Stimulated activated CD4-positive, alpha-beta T cell treated with anti-CD3 and anti-CD28 coated beads, TNF-alpha, amount 100 ng/mL, for 24 hours (primary cell): ENCODE measurements at places on chromosomes 7 and 10.

DNA sequence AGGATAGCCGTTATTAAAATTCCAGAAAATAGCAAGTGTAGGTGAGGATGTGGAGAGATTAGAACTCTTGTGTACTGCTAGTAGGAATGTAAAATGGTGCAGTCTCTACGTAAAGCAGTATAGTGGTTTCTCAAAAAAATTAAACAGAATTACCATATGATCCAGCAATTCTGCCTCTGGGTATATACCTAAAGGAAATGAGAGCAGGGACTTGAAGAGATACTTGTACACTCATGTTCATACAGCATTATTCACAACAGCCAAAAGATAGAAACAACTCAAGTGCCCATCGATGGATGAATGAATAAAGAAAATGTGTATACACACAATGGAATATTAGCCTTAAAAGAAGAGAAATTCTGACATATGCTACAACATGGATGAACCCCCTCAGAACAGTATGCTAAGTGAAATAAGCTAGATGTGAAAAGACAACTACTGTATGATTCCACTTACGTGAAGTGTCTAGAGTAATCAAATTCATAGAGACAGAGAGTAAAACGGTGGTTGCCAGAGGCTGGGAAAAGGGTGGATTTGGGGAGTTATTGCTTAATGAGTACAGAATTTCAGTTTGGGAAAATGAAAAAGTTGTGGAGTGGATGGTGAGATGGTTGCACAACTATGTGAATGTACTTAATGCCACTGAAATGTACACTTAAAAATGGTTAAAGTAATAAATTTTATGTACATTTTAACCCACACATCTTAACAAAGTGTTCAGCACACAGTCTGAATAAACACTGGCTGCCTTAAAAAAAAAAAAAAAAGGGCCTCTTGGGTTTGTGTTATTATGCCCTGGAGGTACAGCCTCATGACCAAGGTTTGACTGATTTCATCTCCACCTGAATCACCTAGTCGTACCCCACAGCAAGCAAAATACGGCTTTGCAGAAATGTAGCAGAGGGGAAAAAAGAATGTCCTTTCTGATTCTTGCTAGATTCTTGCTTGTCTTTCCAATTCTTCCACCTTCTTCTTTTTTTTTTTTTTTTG is 26.2 kb downstream of the BUB3 start:
- DNase-seq: no peak

GRCh38 chr10:36181426-36182178 is 539.5 kb upstream of the FZD8 start:
- DNase-seq: no peak

DNA sequence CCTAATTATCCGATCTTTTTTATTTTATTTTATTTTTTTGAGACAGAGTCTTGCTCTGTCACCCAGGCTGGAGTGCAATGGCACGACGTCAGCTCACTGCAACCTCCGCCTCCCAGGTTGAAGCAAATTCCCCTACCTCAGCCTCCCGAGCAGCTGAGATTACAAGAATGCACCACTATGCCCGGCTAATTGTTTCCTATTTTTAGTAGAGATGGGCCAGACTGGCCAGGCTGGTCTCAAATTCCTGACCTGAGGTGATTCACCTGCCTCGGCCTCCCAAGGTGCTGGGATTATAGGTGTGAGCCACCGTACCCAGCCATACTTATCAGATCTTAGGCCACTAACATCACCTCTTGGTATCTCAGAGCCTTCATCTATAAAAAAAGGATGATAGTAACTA is 4.9 kb downstream of the SLC25A13 start:
- DNase-seq: no peak

- no peak for DNase-seq
Observed at GRCh38 chr10:35910234-35910633, 268.1 kb upstream of the FZD8 start.

DNA sequence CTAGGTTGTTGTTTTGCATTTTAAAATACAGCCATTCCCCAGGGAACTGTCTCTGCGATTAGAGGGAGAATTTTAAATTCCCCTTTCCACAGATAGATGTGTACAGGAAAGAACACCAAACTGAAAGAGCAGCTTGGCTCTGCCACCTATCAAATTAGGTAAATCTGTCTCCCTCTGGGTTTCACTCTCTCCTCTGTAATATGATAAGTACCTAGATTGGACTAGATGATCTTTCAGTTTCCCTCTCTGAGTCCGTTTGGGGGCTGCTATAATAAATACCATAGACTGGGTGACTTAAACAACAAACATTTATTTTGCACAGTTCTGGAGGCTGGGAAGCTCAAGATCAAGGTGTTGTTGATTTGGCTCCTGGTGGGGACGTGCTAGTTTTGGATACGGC is 186.0 kb downstream of the KIF20B start:
- no peak for DNase-seq

GRCh38 chr10:42242135-42242805 is 396.1 kb downstream of the ZNF33B start:
- no peak for DNase-seq

DNA sequence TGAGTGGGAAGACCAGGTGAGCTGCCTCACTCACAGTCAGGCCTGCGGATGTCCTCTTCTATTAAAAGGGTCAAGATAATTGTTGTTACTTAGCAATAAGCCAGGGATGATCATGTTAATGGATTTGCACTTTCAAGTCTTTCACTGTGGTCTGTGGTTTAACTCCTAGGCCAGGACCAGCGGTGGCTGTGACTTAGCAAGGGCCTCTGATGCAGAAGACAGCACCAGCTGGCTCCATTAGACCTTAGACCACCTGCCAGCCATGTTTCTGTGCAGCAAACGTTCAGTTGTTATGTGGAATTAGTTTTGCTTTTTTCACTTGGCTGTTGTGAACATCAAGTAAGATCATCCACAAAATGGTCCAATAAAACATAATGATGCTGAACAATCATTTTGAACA is 537.3 kb downstream of the TNS3 start:
- DNase-seq: no peak

DNA sequence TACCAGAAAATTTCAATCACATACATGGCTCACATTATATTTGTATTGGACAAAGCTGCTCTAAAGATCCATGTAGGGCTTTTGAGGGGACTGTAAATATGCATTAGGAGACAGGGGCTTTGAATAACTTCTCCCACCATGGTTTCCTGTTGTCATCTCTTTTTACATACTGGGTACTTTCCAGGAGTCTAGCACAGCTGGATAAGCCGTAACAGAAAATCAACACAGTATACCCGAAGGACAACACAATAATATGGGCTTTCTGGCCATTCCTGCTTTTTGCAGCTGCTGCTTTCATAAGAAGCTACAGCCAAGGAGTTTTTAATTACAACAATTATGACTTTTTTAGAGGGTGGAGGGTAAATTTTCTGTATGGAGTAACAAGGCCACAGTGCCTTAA is 63.4 kb upstream of the SRPK2 start:
- no peak for DNase-seq

DNA sequence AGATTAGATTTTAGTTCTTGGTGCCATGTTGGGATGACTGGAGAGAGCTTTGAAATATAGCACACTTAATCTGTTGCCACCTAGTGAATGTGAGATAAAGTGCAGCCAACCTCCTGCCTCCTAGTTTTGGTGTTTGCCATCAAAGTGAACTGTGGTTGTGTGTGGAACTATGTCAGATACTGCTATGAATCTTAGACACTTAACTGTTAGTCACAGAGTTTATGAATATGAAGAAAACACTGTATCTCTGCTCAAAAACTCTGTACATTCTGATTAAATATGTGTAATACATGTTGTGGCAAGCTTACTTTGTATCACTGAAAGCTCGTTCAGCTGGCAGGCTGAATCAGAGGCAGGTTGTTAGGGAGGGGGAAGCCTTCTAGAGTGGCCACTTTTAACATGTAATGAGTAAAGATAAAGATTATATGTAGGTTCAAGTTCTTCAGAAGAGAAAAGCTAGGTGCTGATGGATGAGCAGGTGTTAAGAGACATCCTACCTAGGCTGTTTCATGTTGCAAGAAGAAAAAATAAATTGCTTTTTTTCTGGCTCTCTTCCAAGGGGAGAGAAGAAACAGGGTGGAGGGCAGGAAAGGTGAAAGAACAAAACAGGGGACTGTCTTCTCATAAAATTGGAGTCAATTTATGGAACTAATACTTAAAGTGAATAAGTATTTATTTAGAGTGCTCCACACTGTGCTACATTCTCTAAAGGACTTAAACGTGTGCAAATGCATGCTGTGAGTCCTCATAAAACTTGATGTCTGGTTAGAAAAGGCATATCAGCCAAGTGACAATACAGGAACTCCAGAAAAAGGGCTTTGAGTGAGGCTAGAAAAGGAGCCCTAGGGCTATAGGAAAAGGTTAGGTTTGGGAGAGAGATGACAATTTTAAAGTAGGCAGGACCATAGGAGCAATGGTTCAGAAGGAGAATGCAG is 14.1 kb upstream of the LAMB1 start:
- no peak for DNase-seq

DNA sequence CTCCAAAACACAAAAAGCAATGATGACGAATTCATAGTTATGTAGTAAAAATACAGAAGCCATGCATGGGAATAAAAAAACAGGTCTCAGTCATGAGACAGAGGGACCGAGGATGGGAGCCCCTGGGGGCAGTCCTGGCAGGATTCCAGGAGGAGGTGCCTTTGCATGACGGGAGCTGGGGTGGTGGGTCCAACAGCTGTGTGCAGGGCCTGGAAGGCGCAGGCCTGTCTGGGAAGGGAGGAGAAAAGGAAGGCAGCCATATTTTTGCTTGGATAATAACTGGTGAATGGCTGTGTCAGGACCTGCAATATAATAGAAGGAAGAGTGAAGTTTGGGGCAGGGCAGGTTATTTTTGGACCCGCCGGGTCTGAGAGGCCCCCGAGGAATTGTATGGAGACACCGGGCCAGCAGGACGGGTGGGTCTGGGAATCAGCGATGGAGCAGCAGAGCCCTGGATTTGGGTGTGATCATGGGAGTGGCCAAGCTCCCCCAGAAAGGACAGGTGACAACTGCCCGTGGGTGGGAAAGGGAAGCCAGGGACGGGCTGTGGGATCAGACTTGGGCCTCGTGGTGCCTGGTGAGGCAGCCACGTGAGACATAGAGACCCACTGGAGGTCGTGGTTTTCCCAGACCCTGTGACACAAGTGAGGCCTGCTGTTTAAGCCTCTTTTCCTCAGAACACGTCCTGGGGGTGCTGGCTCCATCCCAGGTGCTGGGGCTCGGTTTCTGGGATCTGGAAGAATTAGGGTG is 2.9 kb upstream of the JAKMIP3 start:
- no peak for DNase-seq

DNA sequence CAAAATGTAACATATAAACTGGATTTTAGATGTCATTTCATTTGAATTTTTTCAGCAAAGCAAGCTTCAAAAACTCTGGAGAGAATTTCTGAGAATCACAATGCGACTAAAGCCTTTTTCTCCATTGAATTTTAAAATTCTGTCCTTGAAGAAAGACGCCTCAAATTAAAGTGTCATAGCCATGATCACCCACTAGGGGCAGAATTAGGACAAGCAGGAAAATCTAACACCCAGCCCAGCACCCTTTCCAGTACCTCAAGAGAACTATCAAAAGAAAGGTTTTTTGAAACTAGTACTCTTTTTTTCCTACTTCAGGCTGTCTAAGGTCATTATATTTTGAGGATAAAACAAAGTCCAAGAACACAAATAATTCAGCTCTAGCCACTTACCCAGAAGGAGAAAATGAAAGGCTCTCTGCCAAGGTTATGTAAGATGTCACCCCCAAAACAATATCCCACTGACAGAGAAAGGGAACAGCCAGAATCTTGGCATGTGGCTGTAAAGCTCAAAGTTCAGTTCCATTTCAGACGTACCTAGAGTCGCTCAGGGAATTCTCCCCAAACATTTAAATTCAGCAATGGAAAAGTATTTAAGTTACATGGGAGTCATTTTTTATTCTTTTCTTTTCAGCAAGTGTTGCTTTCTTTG is 299.4 kb downstream of the SNX13 start:
- DNase-seq: no peak

GRCh38 chr7:83532219-83532618 is 116.7 kb downstream of the SEMA3E start:
- no peak for DNase-seq

GRCh38 chr7:16816824-16817223 is 12.0 kb upstream of the AGR2 start:
- DNase-seq: no peak

DNA sequence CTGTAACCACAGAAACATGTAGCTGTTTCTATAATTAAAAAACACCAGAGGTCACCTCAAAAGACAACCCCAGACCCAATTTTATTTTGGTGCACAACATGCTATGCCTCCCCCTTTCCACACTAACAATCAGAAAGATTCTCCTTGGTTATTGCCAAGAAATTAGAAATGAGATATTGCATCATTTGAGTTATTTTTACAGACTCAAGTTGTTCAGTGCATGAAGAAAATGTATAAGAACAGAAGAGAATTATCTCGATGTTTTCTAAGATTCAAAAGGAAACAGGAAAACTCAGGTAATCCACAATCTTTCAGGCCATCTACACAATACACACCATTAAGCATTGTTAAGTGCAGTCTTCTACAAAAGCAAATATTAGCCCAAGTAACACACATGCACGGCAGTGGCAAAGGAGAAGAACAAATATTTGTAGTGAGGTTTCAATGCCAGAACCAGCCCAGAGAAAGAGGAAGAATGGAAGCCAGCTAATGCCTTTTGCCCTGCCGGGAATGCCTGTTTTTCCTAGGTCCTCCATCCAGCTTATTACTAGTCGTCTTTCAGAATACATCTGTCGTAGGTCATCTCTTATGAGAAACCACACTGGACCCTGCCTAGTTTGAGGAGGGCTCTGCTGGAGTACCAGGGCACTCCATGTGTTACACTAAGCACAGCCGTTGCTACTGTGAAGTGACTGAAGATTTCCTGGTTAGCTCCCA is 67.6 kb upstream of the C1GALT1 start:
- no peak for DNase-seq

DNA sequence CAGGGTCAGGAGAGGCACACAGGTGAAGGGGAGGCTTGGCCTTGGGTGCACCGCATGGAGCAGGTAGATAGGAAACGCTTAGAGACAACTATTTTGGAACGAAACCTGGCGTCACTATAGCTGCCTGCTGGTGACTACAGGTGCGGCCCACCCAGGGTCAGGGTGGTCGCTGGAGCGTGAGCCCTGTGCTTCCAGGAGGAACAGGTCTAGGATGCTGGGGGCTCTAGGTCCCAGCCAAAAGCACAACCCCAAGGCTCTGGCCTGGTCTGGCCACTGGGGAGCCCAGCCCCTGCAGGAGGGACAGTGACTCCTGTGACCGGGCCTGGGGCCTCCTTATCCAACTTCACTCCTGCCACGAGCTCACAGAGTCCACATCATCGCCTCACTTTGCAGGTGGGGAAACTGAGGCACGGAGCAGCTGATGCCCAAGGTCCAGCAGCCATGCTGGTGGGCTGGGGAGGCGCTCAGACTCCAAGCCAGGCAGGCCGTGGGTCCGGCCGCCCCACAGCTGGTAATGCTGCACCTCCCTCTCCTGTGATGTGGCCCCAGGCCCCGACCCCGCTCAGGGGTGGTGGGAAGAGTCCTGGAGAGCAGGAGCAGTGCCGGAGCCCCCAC is 9.0 kb downstream of the LFNG start:
- no peak for DNase-seq

GRCh38 chr7:96211954-96212353 is 109.9 kb downstream of the SLC25A13 start:
- DNase-seq: no peak

GRCh38 chr7:55094092-55094690 is 75.4 kb downstream of the EGFR start:
- no peak for DNase-seq
